RKO (cell line): ENCODE measurements at places on chromosomes 12 and 14.

DNA sequence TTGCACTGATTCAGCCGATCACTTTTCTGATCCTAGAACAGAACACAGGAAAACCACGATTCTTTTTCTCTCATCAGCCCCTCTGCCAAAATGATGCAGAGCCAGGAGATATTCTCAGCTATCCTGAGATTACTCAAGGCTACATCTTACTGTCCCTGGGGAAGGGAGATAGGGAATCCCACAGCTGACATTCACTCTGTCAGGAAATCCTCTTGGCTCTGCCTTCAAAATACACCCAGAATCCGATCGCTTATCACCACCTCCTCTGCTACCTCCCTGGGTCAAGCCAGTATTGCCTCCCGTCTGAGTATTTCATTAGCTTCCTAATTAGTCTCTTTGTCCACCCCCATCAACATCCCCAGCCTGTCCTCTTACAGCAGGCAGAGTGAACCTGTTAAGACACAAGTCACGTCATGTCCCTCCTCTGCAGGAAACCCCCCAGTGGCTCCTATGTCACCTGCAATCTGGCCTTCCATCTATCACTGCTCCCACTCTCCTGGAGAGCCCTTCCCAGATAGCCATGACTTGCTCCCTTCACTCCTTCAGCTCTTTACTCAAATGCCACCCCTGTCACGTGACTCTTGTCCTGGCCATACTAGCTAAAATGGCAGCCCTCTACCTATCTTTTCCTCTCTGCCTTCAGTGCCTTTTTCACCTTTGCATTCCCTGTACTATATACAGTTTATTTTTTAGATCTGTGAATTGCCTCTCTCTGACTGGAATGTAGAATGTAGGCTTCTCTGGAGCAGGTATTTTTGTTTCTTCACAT lies 70.3 kb downstream of the GALNT4 start:
- no peak for DNase-seq

DNA sequence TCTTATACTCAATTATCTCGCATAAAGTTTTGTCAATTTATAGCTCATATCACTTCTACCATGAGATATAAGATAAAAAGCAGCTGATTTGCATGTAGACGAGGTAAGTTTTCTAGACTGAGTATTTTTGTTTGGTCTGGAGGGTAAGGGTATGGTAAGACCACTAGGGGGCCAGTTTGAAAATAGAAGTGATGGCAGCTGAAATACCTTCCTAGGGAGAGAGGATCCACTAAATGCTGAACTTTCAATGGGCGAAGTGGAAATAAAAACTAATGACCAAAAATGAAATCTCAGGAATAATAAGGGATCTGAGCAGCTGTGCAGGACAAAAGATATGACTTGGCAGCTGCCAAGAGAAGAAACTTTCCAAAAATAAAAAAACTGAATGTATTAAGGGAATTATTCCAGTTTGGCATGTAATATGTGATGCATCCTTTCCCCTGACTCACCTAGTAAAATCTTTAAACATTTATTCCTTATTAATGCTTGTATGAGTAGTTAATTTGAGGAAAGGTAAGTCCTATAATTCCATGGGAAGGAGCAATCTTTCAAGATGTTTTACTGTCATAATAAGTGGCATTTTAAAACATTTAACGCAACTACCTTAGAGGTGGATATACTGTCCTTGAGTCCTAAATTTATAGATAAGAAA lies 754.5 kb downstream of the C12orf50 start:
- peak; percentile 51 for DNase-seq

DNA sequence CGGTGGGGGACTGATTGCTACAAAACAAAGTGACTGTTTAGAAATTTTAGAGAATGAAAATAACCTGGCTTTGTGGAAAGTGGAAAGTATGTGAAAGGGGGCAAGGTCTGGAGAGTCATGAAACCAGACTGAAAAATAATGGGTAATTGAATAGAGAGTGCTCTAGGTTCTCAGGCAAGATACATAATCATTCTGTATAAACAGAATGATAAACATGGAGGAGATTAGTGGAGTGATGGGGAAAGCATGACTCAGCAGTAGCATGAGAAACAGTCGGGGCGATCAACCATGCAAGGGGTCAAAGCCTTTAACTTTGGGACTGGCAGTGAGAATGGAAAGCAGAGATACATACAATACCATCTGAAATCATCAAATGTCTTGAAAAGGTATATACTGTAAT lies 332.5 kb downstream of the CCER1 start:
- no peak for DNase-seq

DNA sequence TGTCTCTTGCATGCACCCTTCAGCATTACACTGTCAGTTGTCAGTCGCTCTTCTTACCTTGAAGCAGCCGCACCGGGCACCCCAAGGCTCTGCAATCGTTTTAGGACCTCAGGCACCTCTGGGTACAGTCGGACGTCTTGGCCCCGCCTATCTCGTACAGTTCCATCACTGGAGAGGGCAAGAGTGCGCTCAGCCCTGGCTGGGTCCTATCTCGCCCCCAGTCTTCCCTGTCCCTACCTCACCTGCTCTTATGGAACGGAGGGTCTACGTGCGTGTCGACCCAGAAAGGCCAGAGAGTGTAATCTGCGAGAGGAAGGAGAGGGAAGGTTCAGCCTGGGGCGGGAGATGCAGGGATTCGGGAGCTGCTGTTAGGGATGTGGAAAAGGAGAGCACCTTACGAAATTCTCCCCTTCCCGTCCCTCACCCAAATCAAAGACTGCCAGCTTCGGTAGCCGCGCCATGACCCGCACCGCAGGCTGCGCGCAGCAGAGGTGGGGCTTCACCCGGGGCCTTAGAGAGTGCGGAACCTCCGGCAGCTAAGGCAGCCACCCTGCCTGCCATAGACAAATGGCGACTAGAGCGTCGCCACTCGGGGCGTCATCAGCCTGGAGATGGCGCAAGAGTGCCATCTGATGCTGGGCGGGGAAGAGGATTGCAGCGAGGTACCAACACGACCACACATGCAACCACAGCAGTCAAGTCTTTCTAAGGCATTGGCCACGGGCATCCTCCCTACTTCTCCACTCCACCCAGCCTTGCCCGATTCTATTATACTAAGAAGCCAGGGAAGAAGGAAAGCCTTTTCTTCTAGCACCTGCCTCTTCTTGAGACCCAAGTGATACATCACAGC lies at the start of gene MDP1:
Gene MDP1, minus strand, starts transcription at position 572 of the 850 bp plus-strand sequence. Its CDS starts 111 bp downstream, at position 461.
- DNase-seq = peak; percentile 89

- DNase-seq = no peak
These were observed 230.4 kb downstream of the SSPN start for GRCh38 chr12:26425587-26426260.

DNA sequence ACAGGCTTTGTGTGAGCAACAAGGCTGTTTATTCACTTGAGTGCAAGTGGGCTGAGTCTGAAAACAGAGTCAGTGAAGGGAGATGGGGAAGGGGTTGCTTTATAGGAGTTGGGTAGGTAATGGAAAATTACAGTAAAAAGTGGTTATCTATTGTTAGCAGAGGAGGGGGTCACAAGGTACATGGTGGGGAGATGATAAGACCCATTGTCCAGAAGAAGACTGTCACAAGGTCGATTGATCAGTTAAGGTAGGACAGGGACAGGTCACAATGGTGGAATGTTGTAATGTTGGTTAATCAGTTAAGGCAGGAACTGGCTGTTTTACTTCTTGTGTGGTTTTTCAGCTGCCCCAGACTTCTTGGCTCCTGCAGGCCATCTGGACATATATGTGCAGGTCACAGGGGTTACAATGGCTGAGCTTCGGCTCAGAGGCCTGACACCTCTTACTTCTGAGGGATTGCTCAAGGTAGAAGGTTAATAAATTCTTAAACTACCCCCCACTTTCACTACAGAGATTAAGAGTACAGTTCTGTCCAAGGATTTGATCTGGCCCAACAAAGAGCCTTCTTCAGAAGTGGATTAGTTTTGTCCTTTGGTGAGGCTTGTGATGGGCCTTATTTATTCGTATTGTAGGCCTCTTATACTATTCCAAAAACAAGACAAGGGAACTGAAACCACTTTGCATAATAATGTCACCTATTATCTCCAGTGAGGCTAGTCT lies 13.8 kb upstream of the DHRS4 start:
- DNase-seq = no peak

DNA sequence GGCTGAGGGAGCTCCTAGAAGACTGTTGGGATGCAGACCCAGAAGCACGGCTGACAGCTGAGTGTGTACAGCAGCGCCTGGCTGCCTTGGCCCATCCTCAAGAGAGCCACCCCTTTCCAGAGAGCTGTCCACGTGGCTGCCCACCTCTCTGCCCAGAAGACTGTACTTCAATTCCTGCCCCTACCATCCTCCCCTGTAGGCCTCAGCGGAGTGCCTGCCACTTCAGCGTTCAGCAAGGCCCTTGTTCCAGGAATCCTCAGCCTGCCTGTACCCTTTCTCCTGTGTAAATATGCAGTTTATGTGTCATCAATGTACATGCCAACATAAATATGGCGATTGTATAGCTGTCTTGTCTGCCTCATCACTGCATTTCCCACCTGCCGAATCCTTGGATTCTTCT lies 7.5 kb downstream of the AMHR2 start:
- no peak for DNase-seq

DNA sequence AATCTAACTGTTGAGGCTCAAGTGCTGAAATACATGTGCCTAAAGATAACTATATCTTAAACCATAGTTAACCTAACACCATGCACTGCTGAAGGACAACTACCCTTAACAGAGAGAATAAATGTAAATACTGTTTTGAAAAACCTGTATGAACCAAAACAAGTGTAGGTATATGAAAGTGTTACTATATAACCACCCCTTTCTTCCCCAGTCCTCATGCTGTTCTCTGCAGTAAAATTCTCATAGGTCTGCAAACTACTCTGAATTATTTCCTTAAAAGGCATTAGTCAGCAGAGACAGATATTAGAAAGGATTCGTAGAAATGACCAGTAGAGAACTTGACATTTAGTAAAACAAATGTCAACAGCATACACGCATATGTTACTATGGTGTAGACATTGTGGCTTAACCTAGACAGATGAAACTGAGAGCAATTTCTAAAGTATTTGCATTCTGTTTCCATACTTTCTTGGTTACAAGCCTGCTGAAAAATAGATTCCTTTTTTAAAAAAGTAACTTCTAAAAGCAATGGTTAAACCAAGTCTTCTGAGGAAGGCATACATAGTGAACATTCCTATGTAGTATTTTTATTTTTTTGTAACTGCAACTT lies 13.9 kb downstream of the CSRP2 start:
- DNase-seq = no peak

GRCh38 chr12:123950476-123951349 lies 21.9 kb downstream of the CCDC92 start:
- DNase-seq = no peak
